ENCODE measurements at places on chromosomes 2 and 18.

DNA sequence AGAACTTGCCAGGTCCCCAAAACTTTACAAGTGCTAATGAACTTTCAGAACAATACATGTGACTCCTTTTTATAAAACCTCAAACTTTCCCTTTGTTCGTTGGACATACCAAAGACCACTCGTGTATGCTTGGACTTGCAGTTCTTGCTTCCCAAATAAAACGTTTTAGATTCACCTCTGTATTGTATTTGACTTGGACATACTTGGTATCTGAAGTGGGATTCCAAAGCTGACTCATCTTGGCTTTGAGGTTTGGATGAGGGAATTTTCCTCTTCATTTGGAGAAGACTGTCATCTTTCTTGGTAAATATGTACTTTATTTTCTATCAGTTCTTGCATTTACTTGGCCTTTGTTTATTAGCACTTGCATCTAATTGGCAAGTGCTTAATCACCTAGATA, 8.0 kb upstream of the CYB5A start:
- peak; percentile 38 for DNase-seq

DNA sequence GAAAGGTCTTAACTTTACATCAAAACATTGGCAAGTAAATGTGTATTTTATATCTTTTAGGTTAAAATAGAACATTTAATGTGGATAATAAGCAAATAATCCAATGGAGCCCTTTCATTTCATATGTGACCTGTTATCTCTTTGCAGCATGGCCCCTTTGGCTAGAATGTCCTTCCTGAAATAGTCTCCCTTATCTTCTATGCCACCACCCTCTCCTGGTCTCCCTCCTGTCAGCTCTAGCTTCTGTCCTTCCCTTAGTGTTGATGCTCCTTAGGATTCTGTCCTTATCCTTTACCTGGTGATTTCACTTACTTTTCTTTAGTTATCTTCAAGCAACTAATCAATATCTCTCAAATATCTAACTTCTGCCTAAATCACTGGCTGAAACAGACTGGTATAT, 87.1 kb upstream of the TFCP2L1 start:
- DNase-seq, result no peak

DNA sequence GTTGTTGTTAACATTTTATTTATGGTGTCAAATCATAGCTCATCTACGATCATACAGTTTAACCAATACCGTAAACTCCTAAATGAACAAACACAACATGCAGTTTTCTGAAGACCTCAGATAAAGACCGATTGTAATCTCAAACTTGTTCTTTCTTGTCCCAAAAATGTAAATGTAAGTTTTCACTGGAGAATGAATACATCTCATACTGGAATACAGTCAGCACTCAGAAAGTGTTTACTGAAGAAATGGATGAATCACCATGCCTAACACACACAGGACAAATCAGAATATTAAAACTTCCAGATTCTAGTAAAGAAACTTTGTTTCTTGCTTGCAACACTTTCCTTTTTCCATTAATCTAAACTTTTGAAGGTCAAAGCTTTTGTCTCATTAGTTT, 380.5 kb downstream of the DLGAP1 start:
- no peak for DNase-seq

GRCh38 chr2:127275356-127275755, 18.6 kb downstream of the ERCC3 start:
- no peak for DNase-seq

DNA sequence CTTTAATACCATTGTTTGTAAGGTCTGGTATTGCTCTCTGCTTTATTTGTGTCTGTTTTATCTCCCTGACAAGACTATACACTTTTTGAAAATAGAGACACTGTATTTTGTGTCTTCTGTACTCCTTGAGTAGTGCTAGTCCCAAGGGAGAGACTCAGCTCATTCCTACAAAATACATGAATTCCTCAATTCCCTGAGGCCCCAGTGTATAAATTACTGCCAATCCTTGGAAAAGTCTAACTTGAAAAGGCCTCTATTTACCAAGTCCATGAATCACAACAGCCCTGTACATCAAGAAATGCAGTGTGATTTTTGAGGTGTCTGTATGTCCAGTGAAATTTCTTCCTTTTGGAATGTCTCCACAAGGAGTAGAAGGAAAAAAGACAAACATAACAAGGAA, 34.9 kb upstream of the NEDD4L start:
- DNase-seq, result peak; percentile 83

DNA sequence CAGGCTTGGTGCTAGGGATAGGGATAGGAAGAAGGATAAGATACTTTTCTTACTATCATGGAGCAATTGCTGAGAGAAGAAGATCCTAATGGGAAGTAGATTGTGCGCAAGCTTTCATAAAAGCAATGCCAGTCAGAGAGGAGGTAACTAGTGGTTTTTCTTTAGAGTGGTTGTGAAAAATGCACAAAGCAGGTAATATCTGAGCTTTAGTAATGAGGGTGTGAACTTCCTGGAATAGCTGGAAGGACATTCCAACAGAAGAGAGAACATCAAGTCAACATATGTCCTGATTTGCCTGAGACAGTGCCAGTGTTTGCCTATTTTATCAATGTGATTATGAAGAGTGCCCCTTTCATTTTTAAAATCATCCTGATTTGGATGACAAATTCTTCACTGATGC, 34.1 kb downstream of the CCBE1 start:
- DNase-seq, result no peak

DNA sequence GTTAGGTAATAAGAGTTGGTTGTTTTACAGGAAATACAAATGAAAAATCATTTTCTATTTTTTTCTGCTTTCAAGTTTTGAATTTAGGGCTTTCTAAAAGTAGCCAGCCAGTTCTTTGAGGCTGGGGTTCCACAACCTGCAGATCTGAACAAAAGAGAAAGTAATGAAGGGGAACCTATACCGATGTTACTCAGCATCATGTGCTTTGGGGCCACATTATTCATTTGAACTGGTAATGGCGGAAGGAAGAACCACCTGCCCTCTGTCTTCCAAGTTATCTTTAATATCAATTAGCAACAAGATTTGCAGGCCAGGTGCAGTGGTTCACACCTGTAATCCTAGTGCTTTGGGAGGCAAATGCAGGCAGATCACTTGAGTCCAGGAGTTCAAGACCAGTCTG, 12.9 kb upstream of the MRO start:
- no peak for DNase-seq

DNA sequence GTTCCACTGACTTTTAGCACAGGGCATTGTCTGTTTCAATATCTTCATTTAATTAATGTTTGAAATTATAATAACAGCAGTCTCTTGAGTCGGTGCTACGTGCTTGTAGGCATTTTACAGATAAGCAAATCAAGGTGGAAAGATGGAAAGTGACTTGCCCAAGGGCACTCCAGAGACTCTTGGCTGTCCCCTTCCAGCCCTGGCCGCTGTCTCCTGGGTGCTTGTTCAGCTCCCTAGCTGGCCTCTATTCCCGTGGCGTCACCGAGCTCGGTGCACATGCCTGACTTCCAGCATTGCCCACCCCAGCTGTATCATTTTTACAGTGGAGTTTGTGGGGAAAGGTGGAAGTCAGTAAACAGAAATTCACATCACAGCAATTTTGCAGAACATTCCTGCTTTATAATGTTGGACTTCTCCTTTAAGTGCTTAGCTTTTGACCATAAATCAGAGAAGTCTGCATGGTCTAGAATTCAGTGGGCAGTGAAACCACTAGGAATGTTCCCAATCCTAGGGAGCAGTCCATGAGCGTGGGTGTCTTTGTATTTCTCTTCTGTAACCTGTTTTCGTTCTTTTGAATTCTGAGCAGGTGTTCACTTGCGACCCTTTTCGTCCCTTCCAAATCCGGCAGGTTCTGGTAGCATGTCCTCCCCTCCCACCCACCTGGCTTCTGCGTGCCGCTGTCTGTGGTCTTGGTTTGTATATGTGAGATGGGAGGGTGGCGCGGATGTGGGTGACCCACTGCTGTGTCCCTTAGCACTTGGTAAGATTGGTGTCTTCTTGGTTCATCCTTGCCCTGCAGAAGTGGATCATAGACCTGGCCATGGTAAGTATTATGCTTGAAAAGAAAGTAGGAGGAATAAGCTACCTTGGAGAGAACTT, 8.4 kb downstream of the SLC66A3 start:
- no peak for DNase-seq

DNA sequence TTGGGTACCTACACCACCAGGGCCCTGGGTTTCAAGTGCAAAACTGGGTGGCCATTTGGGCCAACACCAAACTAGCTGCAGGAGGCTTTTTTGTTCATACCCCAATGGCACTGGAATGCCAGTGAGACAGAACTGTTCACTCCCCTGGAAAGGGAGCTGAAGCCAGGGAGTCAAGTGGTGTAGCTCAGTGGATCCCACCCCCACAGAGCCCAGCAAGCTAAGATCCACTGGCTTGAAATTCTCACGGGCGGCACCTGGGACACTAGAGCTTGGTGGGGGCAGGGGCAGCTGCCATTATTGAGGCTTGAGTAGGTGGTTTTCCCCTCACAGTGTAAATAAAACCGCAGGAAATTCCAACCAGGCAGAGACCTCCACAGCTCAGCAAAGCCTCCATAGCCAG, 46.0 kb upstream of the FAM110C start:
- no peak for DNase-seq

- DNase-seq, result no peak
These were observed 711 bp upstream of the ATOH8 start for GRCh38 chr2:85753035-85753524.

DNA sequence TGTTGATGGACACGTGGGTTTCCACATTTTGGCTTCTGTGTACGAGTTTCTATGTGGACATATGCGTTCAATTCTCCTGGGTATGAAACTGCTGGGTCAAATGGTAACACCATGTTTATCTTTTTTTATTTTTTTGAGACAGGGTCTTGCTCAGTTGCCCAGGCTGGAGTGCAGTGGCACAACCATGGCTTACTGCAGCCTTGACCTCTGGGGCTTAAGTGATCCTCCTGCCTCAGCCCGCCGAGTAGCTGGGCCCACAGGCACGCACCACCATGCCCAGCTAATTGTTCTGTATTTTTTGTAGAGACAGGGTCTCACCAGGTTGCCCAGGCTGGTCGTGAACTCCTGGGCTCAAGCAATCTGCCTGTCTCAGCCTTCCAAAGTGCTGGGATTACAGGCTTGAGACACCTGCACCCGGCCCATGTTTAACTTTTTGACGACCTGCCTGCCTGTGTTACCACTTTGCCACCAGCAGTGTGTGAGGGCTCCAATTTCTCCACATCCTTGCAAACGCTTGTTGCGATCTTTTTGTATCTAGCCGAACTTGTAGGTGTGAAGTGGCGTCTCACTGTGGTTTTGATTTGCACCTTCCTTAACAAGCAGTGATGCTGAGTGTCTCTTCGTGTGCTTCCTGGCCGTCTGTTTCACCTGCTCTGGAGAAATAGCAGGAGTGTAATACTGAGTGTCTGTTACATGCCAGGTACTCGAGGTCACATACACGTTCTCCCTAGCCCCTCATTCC, 6.9 kb downstream of the HSBP1L1 start:
- no peak for DNase-seq

GRCh38 chr2:197052356-197052755, 125.8 kb upstream of the PGAP1 start:
- DNase-seq, result no peak

DNA sequence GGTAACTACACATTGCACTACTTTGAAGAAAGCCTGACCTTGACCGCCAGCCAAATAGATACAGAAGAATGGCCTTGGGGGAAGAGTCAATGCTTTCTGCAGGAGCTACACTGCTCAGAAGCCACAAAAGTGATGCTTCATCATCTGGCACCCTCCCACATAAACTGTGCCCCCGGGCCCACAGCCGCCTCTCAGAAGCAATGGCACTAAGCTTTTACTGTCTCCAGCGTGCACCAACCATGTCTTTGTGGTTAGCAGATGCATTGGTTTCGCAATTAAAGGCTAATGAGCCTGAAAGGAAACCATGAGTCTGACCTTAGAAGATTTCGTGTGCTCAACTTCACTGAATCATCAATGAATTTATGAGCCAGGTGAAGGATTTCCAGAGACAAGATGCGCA, 209.4 kb upstream of the TRIB2 start:
- peak; percentile 83 for DNase-seq

- DNase-seq, result no peak
These were observed 25.9 kb upstream of the RESP18 start for GRCh38 chr2:219358170-219359075.

- no peak for DNase-seq
These were observed 103.3 kb downstream of the TMEM18 start for GRCh38 chr2:573805-574392.

DNA sequence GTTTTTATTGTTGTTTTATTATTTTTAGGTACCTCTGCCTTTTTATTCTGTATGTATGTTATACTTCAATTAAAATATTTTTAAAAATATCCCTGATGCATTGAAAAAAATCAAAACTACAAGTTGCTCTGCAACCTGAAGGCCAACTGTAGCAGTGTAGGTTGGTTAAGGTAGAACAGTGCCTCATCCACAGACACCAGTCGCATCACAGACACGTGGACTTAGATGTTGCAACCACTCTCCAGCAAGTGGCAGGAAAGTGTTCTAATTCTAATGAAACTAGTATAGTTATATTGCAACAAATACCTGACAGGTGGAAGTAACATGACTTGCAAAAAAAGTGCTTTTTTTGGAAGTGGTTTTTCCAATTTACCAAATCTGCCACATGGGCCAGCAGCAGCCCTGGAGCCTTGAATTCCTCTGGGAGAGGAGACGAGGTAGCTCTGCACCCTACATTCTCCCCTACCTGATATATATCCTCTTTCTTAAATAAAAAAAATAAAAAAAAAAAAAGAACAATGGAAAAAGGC, 28.4 kb upstream of the SLC3A1 start:
- DNase-seq, result no peak

DNA sequence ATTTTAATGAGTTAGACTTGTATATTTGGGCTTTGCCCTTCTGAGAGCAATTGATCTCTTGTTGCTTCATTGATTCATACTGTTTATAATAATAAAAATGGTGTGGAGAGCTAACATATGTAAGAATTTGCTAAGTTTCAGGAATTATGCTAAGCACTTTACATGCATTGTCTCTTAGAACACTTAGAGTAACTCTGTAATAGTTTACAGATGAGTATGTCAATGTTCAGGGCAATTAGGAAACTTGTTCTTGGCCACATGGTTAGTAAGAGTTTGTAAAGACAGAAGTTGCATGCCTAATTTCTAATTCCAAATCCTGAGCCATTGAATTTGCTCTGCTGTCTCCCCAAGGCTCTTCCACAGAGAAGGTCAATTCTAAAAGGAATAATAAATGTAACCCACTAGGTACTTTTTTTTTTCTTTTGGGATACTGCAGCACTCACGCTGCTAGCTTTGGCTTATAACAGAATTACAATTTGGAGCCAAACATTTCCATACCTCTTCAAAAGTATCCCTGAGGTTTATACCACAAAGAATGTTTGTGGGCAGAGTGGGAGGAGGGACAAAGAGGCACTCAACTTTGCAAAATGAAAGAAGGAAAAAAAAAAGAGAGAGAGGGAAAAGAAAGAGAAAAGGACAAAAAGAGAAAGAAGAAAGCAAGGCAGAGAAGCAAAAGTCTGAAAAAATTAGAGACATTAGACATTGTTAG, 232.4 kb downstream of the CALCRL start:
- DNase-seq, result peak; percentile 53

- DNase-seq, result no peak
These were observed 900.1 kb upstream of the SOX11 start for GRCh38 chr2:4792126-4792525.

GRCh38 chr2:186780701-186781316, 68.2 kb downstream of the ZSWIM2 start:
- DNase-seq, result peak; percentile 21
